Stimulated activated CD8-positive, alpha-beta memory T cell treated with anti-CD3 and anti-CD28 coated beads, Interleukin-2, amount 100 ng/mL, for 1 hour (primary cell): ENCODE measurements at places on chromosomes 7 and 10.

DNA sequence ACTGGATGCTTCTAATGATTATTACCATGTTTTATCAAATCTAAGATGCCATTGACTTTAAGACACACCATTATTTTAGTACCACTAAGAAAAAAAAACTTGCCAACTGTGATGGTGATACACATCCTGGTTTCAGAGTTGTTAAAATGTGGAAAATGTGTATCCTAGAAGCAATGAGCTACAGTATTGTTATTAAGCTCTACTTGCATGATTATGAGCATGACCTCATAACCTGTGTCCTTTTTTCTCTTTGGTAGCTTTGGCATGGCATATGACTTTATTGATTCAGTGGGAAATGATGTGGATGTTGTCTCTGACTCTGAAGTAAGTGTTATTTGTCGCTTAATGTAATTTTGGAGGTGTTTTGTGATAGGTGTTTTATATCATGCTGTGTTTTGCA, 3.3 kb downstream of the EDRF1 start:
- no peak for DNase-seq

GRCh38 chr10:2256241-2256640, 518.9 kb upstream of the ADARB2 start:
- DNase-seq: no peak

GRCh38 chr7:80097756-80098155, 36.9 kb upstream of the GNAI1 start:
- no peak for DNase-seq

GRCh38 chr10:132804785-132805426, 19.0 kb upstream of the NKX6-2 start:
- no peak for DNase-seq

DNA sequence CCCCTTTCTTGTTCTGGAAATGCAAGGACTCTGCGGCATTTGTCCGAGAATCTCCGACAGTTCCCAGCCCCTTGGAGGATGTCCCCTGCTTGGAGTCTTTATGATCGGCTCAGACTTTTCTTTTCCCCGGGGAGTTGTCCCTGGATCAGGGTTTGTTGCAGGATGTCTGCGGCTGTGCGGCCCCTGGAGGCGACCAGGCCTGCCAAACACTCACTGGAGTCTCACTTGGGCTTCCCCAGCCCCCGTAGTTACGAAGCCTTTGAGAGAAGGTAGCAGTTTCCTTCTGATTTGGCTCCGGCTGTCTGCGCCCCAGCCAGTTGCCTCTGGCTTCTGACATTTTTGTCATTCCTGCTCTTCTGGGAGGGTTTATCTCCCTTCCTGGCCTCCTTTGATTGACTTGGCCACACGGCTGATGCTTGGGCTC, 16.1 kb downstream of the COL26A1 start:
- no peak for DNase-seq

DNA sequence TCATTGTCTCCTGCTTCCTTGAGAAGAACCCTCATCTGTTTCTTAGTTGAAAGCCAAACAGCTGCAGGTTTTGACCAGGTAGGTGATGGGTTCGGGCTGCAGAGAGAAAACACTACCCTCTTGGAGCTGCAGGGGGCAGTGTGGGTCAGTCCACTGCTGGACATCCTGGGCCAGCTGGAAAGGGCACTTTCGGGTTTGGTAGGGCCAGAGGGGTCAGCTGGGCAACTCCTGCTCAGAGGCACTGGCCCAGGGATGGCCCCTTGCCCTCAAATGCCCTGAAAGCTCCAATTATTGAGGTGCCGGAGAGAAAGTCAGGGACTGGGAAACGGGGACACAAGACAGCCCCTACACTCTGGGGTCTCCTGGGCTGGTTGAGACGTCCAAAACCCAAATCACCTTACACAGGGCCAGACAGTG, 90.7 kb downstream of the MKI67 start:
- no peak for DNase-seq

GRCh38 chr10:43257347-43258210, 9.3 kb downstream of the RASGEF1A start:
- DNase-seq: no peak

DNA sequence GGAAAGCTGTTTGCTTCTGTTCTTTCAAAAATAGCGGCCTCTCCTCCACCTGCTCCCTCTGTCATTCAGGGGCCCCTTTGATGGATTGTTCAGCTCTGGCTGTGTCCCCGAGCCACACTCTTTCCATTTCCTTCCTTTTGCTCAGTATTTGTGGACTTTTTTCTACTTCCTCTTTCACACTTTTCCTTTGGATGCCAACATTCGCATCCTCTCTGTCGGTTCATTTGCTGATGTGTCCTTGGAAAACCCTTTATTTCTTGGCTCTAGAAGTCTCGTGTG, 11.7 kb upstream of the PWWP2B start:
- DNase-seq: no peak
